Stimulated activated CD4-positive, alpha-beta T cell treated with anti-CD3 and anti-CD28 coated beads, Interleukin-12 subunit alpha, Interleukin-12 subunit beta, amount 100 ng/mL, for 4 hours (primary cell): ENCODE measurements at places on chromosomes 6 and 20.

DNA sequence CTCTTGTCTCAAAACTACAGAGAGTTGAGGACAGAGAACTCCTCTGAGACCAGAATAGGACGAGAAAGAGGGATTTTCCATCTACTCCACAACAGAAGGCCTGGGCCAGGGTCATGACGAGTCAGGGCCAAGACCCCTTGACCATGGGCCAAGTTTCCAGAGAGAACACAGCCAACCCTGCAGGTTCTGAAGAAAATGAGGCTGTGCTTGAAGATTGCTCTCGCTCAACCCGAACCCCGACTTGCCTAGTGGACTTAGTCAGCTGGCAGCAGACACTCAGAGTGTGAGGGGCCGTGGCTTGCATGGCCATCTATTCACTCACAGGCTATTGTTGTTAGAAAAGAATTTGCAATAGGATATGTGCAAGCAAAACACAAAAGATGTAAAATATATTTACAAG lies 54.5 kb downstream of the TMEM242 start:
- DNase-seq = no peak

- peak; percentile 57 for DNase-seq
Measured at GRCh38 chr6:26322645-26323482, 42.1 kb upstream of the BTN3A2 start.

- peak; percentile 17 for DNase-seq
Measured at GRCh38 chr6:15184441-15184861, 61.4 kb upstream of the JARID2 start.

DNA sequence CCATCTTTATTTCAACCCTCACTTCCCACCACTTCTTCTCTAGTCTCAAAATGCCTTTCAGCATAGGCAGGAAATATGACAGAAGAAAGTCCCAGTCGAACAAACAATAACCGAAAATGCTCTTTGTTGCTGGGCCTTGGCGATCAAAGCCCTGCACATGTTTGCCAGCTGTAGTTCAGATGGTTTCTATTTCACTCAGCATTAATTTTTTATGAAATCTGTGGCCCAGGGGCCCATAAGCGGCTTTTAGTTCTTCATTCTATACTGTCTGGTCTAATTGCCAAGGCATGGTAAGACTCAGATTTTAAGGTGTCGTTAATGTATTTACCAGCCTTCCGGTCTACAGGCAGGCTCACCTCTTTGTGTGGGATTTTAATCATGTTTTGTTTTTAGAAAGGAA lies 10.9 kb upstream of the F13A1 start:
- DNase-seq = no peak

GRCh38 chr6:4270776-4271175 lies 135.4 kb upstream of the ECI2 start:
- DNase-seq = no peak

DNA sequence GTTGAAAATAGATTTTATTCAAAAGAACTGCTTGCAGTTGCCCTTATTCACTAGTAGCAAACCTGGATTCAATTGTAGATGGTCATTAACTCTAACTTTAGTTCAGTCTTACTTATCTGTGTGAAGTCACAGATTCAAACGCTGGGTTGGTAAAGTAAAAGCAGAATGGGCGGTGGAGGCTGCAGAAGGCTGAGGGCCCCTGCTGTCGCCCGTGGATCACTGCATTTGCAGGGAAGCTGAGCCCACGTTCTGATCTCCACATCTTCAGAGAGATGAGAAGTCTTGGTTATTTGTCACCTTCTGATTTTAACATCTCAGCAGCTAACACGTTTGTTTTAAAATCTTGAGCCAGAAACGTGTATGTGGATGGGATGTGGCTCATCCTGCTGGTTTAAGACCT lies 75.1 kb downstream of the SNX9 start:
- no peak for DNase-seq

- no peak for DNase-seq
Measured at GRCh38 chr6:16927205-16927604, 165.9 kb upstream of the ATXN1 start.

DNA sequence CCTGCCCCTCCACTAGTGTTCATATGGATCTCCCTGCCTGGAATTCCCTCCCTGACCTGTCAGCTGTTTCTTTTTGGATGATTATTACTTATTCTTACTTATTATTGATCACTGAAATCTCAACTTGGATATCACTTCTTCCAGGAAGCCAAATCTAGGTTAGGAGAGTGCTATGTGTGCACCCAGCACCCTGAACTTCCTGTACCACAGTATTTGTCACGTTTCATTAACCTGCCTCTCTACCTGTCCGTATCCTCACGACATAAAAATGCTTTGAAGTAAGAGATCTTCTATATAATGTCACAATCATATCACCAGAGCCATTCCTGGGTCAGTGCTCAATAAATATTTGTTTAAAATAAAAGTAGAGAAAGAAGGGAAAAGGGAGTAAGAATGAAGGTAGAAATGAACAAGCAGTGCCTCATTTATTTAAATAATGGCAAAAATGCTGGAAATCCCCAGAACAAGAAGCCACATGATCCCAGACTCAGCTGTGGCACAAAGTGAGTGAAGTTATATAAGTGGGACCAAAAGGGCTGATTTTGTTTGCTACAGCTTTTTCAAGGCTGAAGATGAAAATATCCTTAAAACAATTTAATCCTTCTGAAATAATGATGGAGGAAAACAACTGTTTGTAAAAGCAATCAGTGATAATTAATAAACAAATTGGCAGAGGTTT lies 88.0 kb upstream of the MANEA start:
- no peak for DNase-seq

DNA sequence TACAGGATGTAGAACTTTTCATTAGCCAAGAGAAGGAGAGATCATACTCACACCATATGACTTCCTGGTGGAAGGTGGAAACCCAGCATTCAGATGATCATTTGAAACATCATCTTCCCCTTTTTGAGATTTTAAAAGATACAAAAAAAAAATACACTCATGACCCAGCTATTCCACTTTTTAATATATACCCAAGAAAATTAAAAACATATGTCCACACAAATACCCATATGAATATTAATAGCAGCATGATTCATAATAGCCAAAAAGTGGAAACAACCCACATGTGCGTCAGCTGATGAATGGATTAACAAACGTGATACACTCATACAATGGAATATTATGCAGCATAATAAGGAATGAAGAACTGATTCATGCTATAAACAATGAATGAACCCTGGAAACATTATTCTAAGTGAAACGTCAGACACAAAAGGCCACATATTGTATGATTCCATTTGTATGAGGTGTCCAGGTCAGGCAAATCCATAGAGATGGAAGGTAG lies 130.0 kb upstream of the SGK1 start:
- no peak for DNase-seq

GRCh38 chr20:37223053-37223452 lies 38.6 kb downstream of the GHRH start:
- DNase-seq = no peak

GRCh38 chr20:6212903-6213302 lies 90.1 kb upstream of the FERMT1 start:
- no peak for DNase-seq

- DNase-seq = no peak
Measured at GRCh38 chr6:131558922-131559321, 14.1 kb upstream of the ARG1 start.

DNA sequence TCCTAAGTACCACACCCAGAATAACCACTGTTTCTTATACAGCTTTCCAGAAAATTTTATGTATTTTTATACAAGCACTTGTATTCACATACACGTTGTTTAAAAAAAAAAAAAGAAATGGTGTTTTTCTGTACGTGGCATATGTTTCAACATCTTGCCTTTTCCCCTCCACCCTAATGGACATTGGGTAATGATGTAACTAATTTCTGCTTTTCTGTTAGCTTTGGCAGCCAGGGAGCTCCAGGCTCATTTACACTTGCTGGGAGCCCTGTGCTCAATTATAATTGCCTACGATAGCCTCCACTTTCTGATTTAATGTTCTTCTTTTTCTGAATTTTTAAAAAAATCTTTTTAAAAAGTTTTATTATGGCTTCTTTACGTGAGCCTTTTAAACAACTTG lies 352.4 kb downstream of the UTRN start:
- DNase-seq = no peak

GRCh38 chr6:135030056-135030473 lies 24.6 kb downstream of the HBS1L start:
- DNase-seq = no peak

GRCh38 chr20:39105551-39105950 lies 143.4 kb downstream of the DHX35 start:
- DNase-seq = no peak

- no peak for DNase-seq
Measured at GRCh38 chr6:72669324-72669723, 47.5 kb downstream of the KCNQ5 start.

- DNase-seq = no peak
Measured at GRCh38 chr20:24598346-24598745, 128.9 kb downstream of the SYNDIG1 start.

GRCh38 chr6:90497411-90497810 lies 89.5 kb downstream of the MAP3K7 start:
- no peak for DNase-seq

DNA sequence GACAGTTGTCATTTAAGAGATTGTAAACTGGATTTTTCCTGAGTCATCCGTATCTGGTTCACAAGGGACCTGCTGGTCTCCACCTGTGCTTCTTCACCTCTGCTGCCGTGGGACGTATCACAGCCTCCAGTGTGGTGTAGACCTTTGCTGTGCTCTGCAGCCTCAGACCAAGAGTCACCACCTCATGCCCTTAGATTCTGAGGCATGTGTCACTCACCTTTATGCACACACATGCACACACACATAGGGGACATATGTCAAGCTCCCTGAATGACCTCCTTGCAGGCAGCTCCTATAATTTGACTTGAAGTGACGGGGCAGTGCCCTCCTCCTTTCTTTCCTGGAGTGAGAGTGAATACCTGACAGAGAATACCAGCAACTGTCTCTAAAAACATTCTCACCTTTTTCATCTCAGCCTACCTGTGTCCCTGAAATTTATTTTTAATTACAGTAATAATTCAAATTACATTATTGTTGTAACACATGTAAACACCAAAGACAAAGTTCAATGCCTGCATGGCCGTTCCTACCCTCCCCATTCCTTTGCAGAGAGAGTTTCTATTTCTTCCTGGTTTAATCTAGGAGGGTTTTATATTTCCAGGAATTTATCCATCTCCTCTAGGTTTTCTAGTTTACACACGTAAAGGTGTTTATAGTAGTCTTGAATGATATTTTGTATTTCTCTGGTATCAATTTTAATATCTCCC lies 3.5 kb downstream of the SLC17A4 start:
- DNase-seq = no peak
